SK-N-SH treated with all-trans-retinoic acid at 6 μM for 48 hours (cell line): ENCODE measurements at places on chromosomes 5 and 9.

DNA sequence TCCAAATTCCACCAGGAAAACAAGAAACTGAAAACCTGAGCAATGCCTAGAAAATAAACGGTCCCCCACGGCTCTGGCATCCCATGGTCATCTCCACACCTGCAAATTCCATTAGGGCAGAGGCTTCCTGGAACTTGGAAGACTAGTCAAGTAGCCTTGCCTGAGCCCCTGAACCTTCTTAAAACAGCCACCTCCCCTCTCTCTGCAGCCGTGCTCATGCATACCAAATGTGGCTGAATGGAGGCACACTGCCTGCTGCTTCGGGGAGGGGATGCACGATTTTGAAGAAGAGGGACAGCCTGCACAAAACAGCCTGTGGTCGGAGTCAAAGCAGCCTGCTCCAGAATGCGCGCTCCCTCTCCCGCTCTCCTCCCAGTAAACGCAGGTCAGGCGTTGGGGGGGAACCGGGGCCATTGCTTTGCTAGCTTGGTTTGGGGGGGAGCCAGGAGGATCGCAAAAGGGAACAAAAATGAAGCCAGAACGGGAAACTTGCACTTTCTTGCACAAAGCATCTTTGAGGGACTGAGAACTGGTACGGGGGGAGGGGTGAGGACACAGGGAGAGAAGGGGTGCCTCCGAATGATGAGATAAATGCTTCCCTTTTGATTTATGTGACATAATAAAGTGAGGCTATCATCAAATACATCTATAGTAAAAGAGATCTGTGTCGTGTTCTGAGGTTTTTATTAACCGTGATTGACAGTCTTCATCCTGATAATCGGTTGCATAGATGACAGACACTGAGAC is at the start of gene TRPM3:
Gene TRPM3, minus strand, starts transcription at position 347 of the 747 bp plus-strand sequence. Its CDS starts 267 bp downstream, at position 80.
- ATAC-seq: no peak

- no peak for ATAC-seq
Observed at GRCh38 chr5:36371366-36371765, 69.7 kb upstream of the RANBP3L start.

GRCh38 chr5:36660397-36661049 is 54.1 kb downstream of the SLC1A3 start:
- no peak for ATAC-seq

DNA sequence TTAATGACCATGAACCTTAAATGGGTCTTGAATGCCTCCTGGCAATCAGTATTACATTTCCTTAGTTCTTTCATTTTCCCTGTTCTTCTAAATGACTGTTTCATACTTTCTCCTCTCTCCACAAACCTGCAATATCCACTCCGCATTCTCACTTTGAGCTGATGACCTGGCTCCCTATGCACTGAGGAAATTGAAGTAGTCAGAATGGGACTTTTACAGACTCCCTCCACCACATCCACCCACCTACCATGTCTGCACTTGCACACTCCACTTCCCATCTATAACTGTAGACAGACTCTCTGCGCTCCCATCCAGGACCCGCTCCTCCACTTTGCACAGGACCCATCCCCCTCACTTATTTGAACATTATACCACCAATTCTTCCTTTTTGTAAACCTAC is 36.2 kb upstream of the GZMA start:
- ATAC-seq: no peak

DNA sequence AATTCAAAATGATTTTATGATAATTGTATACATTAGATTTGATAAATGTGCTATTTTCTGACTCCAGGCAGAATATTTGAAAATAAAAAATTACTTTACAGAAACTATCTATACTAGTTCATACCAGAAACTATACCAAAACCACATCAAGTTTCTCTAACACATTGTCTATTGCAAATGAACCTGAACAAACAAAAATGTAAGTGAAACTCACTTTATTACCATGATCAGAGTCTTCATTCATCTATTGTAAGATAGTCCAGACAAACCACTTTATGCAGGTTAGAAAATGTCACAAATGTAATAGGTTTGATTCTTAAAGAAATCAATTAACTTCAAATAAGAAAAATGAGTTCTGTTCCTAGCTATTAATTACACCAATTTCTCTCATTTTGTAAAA is 99.4 kb downstream of the OXCT1 start:
- no peak for ATAC-seq

GRCh38 chr5:76473661-76474060 is 70.6 kb downstream of the IQGAP2 start:
- no peak for ATAC-seq

- no peak for ATAC-seq
Observed at GRCh38 chr5:2746561-2747032, 4.9 kb downstream of the IRX2 start.

DNA sequence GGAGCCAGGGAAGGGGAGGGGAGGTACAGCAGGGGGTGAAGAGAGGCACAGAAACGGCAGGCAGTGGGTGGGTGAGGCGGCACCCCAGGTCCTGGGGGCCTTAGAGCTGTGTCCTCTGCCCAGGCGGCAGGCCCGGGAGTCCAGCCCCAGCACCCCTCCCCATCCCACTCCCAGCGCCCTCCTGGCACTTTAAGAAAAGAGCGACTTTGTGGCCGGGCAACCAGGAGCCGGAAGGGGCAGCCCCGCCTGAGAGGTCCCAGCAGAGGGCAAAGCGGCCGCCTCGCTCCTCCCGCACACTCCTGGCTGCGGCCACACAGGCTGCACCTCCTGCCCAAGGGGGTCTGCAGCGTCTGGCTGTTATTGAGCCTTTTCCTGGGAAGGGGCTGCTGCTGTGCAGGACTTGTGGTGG is 42.6 kb downstream of the NACC2 start:
- peak; percentile 71 for ATAC-seq

- no peak for ATAC-seq
Observed at GRCh38 chr5:178283520-178283919, 50.9 kb upstream of the PHYKPL start.

DNA sequence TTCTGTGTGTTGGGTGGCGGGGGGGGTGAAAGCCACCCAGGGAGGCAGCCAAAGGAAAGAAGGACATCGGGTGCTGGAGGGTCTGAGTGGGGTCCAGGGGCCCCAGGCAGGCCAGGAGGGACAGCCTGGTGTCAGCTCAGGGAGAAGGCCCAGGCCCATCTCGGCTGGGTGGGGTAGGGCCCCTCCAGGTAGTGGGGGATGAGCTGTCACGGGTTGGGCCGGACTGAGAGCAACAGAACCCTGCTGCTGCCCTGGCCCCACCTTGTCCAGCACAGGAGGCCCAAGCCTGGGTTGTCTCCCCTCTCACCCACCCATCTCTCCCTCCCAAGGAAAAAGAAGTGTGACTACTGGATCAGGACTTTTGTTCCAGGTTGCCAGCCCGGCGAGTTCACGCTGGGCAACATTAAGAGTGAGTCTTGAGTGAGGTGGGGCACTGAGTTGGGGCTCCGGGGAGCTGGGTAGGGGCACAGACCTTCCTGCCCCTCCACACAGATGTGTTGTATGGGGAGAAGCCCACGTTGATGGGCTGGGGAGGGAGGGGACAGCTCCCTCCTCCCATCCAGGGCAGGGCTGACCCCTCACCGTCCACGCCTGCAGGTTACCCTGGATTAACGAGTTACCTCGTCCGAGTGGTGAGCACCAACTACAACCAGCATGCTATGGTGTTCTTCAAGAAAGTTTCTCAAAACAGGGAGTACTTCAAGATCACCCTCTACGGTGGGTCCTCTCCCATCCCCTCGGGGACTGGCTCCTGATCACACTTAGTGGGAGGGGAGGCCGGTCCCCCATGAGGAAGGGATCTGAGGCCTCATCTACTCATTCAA is 2.3 kb downstream of the LCN2 start:
- ATAC-seq: no peak

DNA sequence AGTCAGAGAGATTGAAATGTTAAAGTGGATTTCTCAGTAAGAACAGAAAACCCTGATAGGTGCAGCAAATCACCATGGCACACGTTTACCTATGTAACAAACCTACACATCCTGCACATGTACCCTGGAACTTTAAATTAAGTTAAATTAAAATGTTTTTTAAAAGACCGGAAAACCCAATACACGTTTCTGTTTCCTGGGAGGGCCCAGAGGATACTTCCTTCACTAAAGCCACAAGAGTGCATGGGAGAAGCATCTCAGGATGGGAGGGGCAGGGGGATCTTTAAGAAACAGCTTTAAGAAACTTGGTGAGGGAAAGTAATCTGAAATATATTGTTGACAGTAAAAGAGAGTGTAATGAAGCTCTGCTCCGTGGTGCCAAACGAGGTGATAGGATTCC is 164.7 kb upstream of the PTGER4 start:
- ATAC-seq: no peak

DNA sequence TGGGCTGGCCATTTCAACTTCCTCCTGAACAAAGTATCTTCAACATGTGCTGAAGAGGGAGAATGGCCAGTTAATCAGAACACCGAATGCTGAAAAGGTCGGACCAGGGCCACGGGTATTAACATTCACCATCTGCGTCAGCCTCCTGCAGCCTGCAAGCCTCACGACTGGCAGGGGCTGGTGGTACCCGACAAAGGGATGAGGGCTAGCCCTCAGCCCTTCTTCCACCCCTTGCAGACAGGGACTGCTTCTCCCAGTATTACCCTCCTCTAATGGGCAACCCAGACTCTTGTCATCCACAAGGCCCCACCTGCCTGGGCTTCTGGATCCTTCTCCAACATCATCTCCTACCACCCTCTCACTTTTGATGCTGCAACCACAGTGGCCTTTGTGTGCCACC is 246.6 kb downstream of the FSTL4 start:
- no peak for ATAC-seq

DNA sequence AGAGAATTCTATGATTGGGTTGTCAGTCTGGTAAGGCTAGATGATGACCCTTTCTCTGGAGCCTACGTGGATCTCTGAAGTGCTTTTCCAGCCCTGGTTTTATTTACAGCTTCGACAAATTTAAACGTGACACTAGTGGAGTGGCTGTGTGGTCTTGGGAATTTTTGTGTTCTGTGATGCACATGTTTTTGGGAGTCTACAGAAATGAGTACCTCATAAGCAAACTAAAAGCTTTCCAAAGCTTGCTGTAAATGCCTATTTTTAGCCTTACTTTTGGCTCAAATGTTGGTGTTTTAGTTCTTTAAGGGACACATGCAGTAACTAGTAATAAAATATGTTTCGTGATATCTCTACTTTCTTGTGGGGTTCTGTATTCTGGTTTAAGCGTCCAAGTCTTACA is 3.3 kb downstream of the LARP1 start:
- ATAC-seq: no peak

GRCh38 chr5:123809594-123810221 is 297.7 kb downstream of the CSNK1G3 start:
- no peak for ATAC-seq

DNA sequence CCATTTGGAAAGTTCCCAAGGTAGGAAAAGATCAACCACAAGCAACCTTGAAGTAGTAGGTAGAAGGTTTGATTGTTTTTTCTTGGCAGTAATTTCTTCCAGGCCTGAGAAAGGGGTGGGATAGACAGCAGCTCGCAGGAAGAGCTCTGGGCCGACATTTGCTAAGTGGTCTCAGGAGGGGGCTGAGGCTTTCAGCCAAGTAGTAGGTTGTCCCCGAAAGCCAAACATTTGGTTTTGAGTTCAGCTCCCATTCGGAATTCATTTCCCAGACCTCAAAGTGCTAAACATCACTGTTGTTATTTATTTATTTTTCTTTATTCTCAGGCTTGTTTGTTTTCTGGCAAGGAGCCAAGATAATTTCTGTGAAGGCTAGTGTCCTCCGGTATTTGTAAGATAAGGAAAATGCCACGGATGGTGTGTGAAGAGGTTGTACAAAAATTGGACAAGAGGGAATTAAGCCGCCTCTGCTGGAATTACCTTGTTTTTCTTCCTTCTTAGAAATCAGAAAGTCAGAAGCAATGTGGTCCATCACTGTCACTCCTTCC is 112.1 kb downstream of the KIF4B start:
- no peak for ATAC-seq

GRCh38 chr9:131179561-131180219 is 54.3 kb downstream of the NUP214 start:
- ATAC-seq: peak; percentile 77

GRCh38 chr9:115531410-115532125 is 413.6 kb upstream of the TNC start:
- ATAC-seq: peak; percentile 97

DNA sequence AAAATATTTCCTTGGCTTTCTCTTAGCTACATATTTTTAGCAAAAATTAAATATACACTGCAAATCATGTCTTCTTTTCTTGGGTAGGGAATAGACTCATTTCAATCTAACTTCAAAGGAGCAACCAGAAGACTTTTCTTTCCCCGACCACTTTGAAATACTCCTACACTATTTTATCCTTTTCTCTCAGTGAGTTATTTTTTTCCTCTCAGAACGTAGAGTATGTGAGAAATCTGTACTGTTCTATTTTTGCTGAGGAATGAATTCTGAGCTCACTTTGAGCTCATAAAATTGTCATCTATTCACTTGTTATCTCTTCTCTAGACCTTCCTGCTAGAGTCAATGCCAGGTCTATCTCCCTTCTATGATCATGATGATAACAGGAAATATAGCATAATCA is 22.2 kb upstream of the DAPK1 start:
- no peak for ATAC-seq

GRCh38 chr5:65483546-65484346 is 2.0 kb upstream of the ADAMTS6 start:
- peak; percentile 56 for ATAC-seq

- ATAC-seq: peak; percentile 94
Observed at GRCh38 chr9:126844085-126844484, 16.4 kb upstream of the ZBTB34 start.

DNA sequence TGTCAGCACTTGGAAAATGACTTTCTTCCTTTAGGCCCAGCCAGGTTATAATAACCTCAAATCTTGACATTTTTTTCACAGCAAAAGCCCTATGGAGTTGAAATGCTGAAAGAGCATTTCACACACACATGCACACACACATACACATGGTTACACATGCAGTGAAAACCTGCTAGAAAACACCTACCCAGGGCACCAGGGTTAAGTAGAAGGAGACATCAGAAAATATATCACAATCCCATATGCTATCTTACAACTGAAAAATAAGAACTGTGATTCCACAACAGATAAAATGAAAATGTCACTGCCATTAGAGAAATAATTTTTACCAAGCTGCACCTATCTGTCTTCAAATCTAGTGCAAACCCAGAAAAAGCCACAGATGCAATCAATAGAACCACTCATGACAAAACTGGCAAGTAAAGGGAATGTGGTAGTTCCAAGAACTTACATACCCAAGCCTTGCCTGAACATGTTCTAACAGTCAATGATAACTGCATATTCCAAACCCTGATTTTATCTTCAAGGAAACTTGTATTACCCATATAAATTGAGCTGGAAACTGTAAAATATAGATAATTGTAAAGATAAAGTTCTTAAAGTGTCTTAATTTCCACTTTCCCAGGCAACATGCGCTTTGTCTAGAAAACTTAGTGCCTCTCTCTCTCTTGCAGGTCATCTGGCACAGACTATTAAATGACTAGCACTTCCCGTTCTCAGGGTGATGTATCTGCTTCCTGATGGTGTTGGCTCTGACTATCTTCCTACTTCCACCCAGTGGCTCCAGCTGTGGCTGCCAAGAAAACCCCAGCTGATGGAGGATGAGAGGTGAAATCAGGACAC is 250.2 kb upstream of the PTGER4 start:
- ATAC-seq: no peak

- ATAC-seq: no peak
Observed at GRCh38 chr5:115321309-115321708, 24.9 kb upstream of the CCDC112 start.

- no peak for ATAC-seq
Observed at GRCh38 chr9:89810431-89810830, 205.6 kb downstream of the GADD45G start.
